ENCODE measurements at places on chromosomes 4 and X.
A peak's percentile ranks its signal among the peaks of the same experiment; 100 is the strongest.

- DNase-seq: no peak
- H3K27ac ChIP-seq: peak overlapping the region; percentile 98
- H3K27me3 ChIP-seq: no peaks in the 10 kb centered on the region
These were observed 30.2 kb downstream of the PPP2R3B start for GRCh38 chrX:356385-357034.

DNA sequence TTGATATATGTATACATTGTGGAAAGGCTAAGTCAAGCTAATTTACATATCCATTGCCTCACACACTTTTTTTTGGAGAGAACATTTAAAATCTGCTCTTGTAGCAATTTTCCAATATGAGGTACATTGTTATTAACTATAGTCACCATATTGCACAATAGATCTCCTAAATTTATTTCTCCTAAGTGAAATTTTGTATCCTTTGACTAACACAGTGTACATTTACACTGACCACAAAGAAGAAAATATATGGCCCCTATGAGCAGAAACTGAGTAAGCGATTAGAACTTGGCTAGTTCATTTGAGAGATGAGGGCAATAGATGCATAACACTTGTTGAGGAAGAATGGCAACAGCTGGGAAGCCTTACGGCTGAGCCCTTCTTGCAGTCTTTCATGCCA, 20.3 kb upstream of the GUCY1B1 start:
- no peak overlapping the region for H3K27ac ChIP-seq
- no peaks in the 10 kb centered on the region for H3K27me3 ChIP-seq
- no peaks in the 10 kb centered on the region for H3K36me3 ChIP-seq
- DNase-seq: no peak
- no peak overlapping the region for H3K4me3 ChIP-seq
- no peaks in the 10 kb centered on the region for H3K4me1 ChIP-seq

DNA sequence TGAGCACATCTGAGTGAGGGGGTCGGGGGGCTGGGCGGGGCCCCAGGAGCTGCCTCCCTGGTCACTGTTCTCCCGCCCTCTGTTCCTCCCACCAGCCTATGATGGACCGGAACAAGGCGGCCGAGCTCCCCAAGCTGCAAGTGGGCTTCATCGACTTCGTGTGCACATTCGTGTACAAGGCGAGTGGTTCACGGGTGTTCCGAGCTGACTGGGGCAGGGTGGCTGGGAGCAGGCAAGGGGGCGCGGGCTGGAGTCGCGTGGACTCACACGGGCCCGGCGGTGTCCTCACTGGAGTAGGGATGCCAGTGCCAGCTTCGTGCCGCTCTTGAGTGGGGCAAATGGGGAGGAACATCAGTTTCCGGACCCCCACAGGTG, 7.7 kb downstream of the ATP5ME start:
- no peaks in the 10 kb centered on the region for H3K27me3 ChIP-seq
- no peak for DNase-seq
- H3K27ac ChIP-seq: no peak overlapping the region
- no peak overlapping the region for H3K4me3 ChIP-seq
- H3K4me1 ChIP-seq: peaks cover 12% of the 10 kb centered on the region
- no peaks in the 10 kb centered on the region for H3K36me3 ChIP-seq

GRCh38 chr4:112402098-112402497, 104.9 kb downstream of the ALPK1 start:
- no peaks in the 10 kb centered on the region for H3K4me1 ChIP-seq
- no peak overlapping the region for H3K4me3 ChIP-seq
- peaks cover 18% of the 10 kb centered on the region for H3K36me3 ChIP-seq
- no peak for DNase-seq
- no peak overlapping the region for H3K27ac ChIP-seq

GRCh38 chrX:97309487-97310116, 425.9 kb downstream of the RPA4 start:
- no peak for DNase-seq
- H3K4me3 ChIP-seq: no peak overlapping the region
- H3K27me3 ChIP-seq: no peaks in the 10 kb centered on the region
- no peaks in the 10 kb centered on the region for H3K36me3 ChIP-seq
- no peaks in the 10 kb centered on the region for H3K4me1 ChIP-seq
- H3K27ac ChIP-seq: no peak overlapping the region

- DNase-seq: no peak
- no peaks in the 10 kb centered on the region for H3K4me1 ChIP-seq
- no peaks in the 10 kb centered on the region for H3K27me3 ChIP-seq
- no peak overlapping the region for H3K27ac ChIP-seq
- H3K4me3 ChIP-seq: no peak overlapping the region
- no peaks in the 10 kb centered on the region for H3K36me3 ChIP-seq
These were observed 75.8 kb upstream of the NHS start for GRCh38 chrX:17299206-17299605.

- no peaks in the 10 kb centered on the region for H3K27me3 ChIP-seq
- no peak overlapping the region for H3K4me3 ChIP-seq
- peaks cover 6% of the 10 kb centered on the region for H3K4me1 ChIP-seq
- H3K36me3 ChIP-seq: peaks cover 28% of the 10 kb centered on the region
These were observed 7.6 kb downstream of the ZXDA start for GRCh38 chrX:57902633-57903032.

DNA sequence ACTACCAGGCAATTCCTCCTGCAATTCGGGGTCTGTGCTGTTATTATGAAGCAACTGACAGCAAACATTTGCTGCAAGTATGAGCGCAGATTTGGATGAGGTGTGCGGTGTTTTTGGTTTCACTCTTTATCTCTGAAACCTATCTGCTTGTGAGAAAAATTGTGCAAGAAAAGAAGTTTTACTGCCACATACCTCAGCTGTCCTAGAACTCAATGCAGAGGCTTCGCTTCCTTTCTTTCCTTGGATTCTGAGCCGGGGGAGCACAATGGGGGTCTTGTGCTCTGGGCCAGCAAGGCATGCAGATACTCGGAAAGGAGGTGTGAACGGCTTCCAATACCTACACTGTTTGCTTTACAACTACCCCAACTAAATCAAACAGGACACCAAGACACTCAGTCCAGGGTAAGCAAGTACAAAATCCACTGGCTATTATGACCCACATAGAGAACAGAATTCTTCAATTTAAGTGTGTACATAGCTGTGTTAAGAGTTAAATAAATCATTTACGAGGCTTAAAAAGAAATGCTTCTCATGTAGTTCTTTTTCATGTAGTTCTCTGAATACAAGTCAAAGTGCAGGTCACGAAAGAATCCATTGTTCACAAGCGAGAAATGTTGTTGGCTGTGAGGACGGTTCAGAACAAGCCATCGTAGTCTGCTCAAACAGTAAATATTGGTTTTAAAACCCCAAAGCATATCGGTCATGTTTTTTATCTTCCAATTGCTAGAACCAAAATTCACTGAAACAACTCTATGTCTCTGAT, 1.1 kb downstream of the SORBS2 start:
- peaks cover 5% of the 10 kb centered on the region for H3K4me1 ChIP-seq
- peaks cover 5% of the 10 kb centered on the region for H3K27me3 ChIP-seq

DNA sequence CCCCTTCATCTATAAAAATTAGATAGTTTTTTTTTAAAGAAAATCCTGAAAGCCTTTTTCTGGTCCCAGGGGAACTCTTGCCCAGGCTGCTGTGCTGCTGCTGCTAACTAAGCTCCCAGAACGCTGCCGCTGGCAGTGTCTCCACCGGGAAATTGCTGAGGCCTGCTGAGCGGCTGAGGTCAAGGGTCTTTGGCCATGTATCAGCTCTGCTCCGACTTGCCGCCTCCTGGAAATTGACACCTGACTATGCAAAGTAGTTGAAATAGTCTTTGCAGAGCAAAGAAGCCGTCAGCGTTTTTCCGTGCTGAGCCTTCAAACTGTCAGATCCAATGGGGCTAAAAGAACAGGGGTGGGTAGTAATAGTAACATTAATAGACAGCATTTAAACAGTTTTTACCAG, 839 bp downstream of the QDPR start:
- peak overlapping the region; percentile 93 for H3K27ac ChIP-seq
- no peaks in the 10 kb centered on the region for H3K27me3 ChIP-seq
- DNase-seq: no peak
- peak overlapping the region; percentile 99 for H3K4me3 ChIP-seq

GRCh38 chr4:236028-236427, 69.2 kb downstream of the ZNF732 start:
- H3K4me3 ChIP-seq: no peak overlapping the region
- H3K4me1 ChIP-seq: peaks cover 2% of the 10 kb centered on the region
- H3K27me3 ChIP-seq: no peaks in the 10 kb centered on the region
- peaks cover 19% of the 10 kb centered on the region for H3K36me3 ChIP-seq

GRCh38 chr4:5361968-5362367, 310.7 kb downstream of the STK32B start:
- H3K27me3 ChIP-seq: no peaks in the 10 kb centered on the region
- no peaks in the 10 kb centered on the region for H3K4me1 ChIP-seq
- no peak overlapping the region for H3K4me3 ChIP-seq

GRCh38 chrX:78514852-78515251, 144.3 kb downstream of the RTL3 start:
- DNase-seq: no peak
- H3K4me1 ChIP-seq: peaks cover 2% of the 10 kb centered on the region
- no peaks in the 10 kb centered on the region for H3K27me3 ChIP-seq
- H3K27ac ChIP-seq: peak overlapping the region; percentile 85

DNA sequence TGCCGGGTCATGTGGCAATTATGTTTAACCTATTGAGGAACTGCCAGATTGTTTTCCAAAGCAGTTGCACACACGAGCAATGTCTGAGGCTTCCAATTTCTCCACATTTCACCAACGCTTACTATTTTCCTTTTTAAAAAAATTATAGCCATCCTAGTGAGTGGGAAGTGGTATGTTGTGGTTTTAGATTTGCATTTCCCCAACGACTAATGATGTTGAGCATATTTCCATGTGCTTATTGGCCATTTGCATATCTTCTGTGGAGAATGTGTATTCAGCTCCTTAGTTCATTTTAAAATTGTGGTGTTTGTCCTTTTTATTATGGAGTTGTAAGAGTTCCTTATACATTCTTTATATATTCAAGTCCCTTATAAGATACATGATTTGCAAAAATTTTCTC, 60.2 kb downstream of the MTMR1 start:
- H3K27ac ChIP-seq: no peak overlapping the region
- H3K27me3 ChIP-seq: no peaks in the 10 kb centered on the region
- H3K36me3 ChIP-seq: peaks cover 5% of the 10 kb centered on the region
- no peak overlapping the region for H3K4me3 ChIP-seq

DNA sequence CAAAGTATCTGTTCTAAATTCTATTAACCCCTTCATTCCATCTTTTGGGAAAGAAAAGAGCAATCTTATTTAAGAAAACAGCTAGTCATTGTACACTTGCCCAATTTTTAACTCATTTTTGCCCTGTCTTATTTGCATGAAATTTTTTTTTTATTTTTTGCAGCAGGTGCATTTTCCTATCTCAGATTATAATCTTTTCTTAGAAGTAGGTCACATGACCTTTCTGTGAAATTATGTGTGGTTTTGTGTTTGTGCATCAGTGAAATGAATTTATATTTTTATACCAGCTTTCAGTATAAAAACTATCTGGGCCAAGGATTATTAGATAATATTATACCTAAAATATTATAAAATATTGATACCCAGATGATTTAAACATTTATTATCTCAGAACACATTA, 145.6 kb downstream of the INPP4B start:
- no peaks in the 10 kb centered on the region for H3K36me3 ChIP-seq
- H3K4me1 ChIP-seq: peaks cover 64% of the 10 kb centered on the region
- H3K27ac ChIP-seq: peak overlapping the region; percentile 97

GRCh38 chr4:155889031-155889793, 14.3 kb upstream of the TDO2 start:
- DNase-seq: no peak
- H3K27me3 ChIP-seq: peaks cover 18% of the 10 kb centered on the region
- no peaks in the 10 kb centered on the region for H3K36me3 ChIP-seq
- no peak overlapping the region for H3K27ac ChIP-seq
- H3K4me3 ChIP-seq: no peak overlapping the region

- no peaks in the 10 kb centered on the region for H3K27me3 ChIP-seq
- H3K4me3 ChIP-seq: no peak overlapping the region
- H3K4me1 ChIP-seq: no peaks in the 10 kb centered on the region
- H3K36me3 ChIP-seq: no peaks in the 10 kb centered on the region
- H3K27ac ChIP-seq: no peak overlapping the region
These were observed 96.2 kb downstream of the TSPAN7 start for GRCh38 chrX:38657562-38657961.

DNA sequence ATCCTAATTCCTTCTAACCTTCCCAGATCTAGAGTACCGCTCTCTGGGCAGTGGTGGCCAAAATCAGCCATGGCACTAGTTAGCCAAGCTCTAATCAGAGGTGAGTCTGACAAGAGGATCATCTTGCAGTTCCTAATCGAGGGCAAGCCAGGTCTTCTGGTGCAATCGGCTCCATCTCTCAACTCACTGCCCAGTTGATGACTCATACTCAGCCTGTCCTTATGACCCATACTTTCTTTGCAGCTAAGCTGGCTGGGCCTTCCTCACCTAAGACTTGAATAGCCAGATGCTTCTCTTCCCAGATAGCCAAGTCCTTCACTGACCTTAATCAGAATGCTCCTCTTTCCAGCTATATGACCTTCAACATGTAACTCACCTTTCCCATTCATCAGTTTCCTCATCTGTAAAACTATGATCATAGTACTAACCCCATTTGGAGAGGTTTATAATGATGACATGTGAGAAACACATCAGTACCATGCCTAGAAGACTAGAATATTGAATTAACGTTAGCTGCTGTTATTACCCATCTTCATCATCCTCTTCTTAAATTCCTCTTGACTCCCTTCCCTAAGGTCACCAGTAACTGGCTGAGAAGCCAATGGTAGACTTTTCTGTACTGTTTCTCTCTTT, 57.1 kb downstream of the RELL1 start:
- no peaks in the 10 kb centered on the region for H3K4me1 ChIP-seq
- H3K4me3 ChIP-seq: no peak overlapping the region

DNA sequence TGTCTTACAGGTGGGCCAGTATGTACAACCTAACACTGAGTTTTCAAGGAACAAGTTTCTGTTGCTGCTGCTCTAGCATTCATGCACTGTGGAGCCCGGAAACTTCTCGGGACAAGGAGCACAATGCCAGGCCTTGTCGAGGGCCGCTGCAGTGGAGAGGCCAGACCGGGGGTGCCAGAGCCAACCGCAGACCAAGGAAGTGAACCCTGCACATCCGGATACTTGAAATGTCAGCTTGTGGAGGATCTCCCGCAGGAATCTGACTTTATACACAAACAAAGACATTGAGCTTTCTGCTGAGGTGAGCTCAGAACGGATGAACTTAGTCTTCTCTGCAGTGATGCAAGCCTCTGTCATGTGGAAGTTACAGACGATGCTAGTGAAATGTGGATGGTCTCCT, 99.5 kb downstream of the ZNF827 start:
- peak overlapping the region; percentile 59 for H3K27ac ChIP-seq
- H3K36me3 ChIP-seq: peaks cover 7% of the 10 kb centered on the region
- no peaks in the 10 kb centered on the region for H3K27me3 ChIP-seq
- no peak for DNase-seq

GRCh38 chr4:81786063-81786763, 314.5 kb upstream of the RASGEF1B start:
- H3K4me3 ChIP-seq: no peak overlapping the region
- H3K4me1 ChIP-seq: peaks cover 9% of the 10 kb centered on the region
- no peaks in the 10 kb centered on the region for H3K27me3 ChIP-seq
- no peak for DNase-seq
- H3K36me3 ChIP-seq: no peaks in the 10 kb centered on the region
- no peak overlapping the region for H3K27ac ChIP-seq

GRCh38 chrX:102835504-102836146, 101.4 kb upstream of the RAB40AL start:
- H3K27ac ChIP-seq: no peak overlapping the region
- peak; percentile 2 for DNase-seq

GRCh38 chrX:9003041-9003440, 30.9 kb downstream of the FAM9B start:
- no peak overlapping the region for H3K4me3 ChIP-seq
- peaks cover 13% of the 10 kb centered on the region for H3K4me1 ChIP-seq
- H3K27me3 ChIP-seq: no peaks in the 10 kb centered on the region
- H3K36me3 ChIP-seq: no peaks in the 10 kb centered on the region
- H3K27ac ChIP-seq: peak overlapping the region; percentile 48

GRCh38 chr4:101141230-101141629, 206.1 kb downstream of the PPP3CA start:
- H3K36me3 ChIP-seq: peaks cover 2% of the 10 kb centered on the region
- H3K27me3 ChIP-seq: no peaks in the 10 kb centered on the region
- no peak overlapping the region for H3K27ac ChIP-seq
- no peak for DNase-seq
- H3K4me1 ChIP-seq: peaks cover 33% of the 10 kb centered on the region
- H3K4me3 ChIP-seq: no peak overlapping the region
